ENCODE measurements at places on chromosomes 7 and 10.

DNA sequence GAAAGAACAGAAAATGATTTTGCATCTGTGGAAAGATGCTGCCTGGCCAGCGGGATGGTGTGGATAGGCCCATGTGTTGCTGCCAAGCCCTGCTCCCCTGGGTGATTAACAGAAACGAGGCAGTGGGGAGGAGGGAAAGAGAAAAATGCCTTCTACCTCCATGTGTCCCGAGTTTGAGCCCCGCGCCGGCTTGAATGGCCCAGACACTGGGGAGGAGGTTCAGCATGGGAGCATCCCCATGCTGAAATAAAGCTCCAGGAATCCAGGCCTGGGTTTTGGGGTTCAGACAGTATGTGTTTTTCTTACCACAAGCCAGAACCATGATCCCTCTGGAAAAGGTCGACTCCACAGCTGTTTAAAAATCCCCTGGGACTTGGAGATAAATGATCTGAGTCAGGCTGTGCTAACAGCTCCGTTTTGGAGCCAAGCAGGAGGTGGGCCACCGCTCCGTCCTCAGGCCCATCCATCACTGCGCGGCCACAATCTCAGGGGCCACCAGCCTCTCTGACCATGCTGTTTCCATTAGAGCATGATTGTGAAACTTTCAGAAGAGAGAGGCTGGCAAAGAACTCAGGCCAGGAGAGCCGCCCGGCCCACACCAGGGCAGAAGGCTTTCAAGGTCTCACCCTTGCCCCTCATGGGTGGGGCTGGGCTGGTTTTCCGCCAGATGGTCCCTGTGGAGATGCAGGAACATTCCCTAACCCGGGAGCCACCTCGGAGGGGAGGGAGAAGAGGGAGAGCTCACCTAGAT, 299.7 kb downstream of the ZEB1 start:
- DNase-seq, result no peak

GRCh38 chr7:87877366-87878040, 1.2 kb downstream of the DBF4 start:
- no peak for DNase-seq

- no peak for DNase-seq
Measured at GRCh38 chr10:103783681-103784080, 71.7 kb downstream of the SH3PXD2A start.

DNA sequence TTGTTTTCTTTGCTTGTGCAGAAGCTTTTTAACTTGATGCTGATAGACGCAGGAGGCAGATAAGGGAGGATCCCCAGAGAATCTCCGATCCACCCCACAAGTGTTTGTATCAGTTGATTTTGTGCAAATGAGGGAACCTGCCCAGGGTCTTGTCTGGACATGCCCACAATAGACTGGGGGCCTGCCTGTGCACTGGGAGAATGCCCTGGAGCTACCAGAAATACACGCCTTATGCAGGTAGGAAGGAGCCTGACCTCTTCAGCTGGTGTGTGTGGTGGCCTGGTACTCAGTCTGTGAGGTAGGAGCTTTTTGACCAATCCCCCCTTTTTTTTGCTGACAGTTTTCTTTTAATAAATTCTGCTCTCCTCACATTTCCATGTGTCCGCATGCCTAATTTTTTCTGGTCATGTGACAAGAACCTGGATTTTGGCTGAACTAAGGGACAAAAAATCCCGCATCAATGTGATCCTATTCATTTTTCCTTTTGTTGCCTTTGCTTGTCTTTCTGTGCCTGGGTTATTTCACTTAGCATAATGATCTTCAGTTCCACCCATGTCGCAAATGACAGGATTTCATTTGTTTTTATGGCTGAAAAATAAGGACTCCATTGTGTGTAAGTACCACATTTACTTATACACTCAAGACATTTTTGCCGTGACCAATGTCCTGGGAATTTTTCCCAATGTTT, 430.6 kb upstream of the NRG3 start:
- DNase-seq, result no peak

- no peak for DNase-seq
Measured at GRCh38 chr7:105097619-105098018, 83.6 kb downstream of the KMT2E start.

DNA sequence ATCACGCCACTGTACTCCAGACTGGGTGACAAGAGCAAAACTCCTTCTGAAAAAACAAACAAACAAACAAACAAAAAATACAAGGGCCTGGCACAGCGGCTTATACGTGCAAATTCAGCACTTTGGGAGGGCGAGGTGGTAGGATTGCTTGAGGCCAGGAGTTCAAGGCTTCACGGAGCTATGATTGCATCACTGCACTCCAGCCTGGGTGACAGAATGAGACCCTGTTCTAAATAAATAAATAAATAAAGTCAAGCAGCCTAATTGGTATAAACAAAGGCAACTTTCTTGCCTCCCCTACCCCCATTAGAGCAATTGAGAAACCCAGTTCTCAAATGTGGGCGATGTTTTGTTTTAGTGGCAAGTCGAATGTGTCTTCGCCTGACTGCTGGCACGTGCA, 26.3 kb upstream of the KPNA7 start:
- no peak for DNase-seq

- DNase-seq, result peak; percentile 35
Measured at GRCh38 chr10:86100581-86101061, 266.0 kb downstream of the GRID1 start.

DNA sequence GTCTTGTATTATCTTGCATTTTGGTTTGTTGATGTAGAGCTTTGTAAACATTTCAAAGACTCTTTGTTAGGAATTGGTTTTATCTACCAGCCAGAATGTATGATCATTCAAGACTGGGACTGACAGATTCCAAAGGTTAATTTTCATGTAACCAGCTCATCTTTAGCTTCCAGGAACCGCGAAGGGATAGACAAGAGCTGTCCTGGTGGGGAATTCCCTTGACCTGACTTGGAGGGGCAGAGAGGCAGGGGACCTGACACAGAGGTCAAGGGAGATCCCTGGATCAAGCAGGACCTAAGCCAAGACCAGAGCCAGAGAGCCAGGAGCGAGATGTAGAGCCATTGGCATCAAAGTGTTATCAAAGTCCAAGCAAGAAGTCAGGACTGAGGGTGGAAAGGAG, 6.6 kb upstream of the LOXL4 start:
- DNase-seq, result no peak

DNA sequence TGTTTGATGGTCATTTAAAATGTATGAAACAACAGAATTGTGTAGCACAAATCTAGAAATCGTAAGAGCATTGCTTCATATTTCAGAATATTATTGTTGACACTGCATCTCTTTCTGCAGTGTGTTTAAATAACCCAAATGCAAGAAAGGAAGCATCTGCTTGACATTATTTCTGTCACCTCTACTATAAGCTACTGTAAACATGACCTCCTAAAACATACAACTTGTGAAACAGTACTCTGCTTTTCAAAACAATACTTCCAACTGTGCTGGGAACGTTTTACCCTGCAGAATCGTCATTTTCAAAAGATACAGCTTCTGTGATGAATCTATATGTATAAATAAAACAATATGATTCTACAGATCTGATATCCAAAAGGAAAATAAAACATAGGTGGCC, 82.0 kb downstream of the RNF133 start:
- no peak for DNase-seq

Measured in urothelium cell line (cell line).